ENCODE measurements at places on chromosomes 12 and 14.

GRCh38 chr12:127295630-127296029 lies 971.3 kb upstream of the TMEM132C start:
- no peak for DNase-seq

DNA sequence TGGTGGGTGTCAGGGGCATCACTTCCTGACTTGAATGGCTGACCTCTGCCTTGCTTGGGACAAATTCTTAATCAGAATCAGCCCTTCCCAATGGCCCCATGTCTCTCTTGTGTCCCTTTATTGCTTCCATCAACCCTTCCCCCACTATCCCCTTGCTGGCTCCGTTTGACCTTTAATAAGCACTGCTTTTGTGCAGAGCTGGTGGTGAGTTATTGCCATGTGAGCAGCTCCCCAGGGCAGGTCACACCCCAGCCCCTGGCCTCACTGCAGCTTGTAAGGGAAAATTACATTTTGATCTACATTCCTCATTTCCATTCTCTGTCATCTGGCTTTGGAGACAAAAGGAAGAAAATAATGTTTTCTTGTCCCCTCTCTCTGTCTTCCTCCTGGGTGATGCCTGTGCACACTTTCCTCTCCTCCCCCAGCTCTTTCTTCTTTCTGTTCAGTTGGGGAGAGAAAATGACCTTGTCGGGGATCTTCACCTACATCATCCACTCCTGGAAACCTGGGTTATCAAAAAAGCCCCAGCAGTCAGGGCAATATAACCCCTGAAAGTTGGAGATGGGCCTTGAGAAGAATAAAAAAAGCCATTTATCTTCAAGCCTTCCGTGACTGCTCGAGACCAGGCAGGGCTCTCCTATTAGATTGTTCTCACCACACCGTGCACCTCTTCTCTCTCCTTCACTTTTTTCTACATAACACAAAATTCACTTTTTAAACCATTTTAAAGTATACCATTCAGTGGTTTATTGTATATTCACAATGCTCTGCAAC lies 100.4 kb upstream of the SRRM4 start:
- DNase-seq = no peak

GRCh38 chr12:52645120-52645761 lies 6.8 kb downstream of the KRT2 start:
- DNase-seq = no peak

- DNase-seq = no peak
These were observed 453.9 kb downstream of the ADAMTS20 start for GRCh38 chr12:43098071-43098470.

GRCh38 chr14:96582411-96582961 lies 80.3 kb downstream of the PAPOLA start:
- DNase-seq = no peak

DNA sequence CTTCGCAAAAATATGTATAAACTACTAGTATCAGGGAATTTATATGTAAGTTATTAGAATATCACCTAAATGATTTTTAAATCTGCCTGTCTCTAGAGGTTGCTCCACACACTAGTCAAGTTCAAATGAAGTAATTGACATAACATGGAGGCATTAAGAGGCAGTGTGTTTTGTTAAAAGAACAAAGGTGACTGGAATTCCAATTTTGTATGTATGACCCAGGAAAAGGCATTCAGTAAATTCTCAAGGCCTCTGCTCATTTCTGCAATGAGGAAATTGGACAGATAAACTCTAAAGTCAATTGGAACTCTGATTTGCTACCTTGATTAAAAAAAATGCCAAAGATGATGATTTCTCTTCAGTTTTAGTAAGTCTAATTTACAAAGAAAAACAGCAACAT lies 117.1 kb downstream of the NAV3 start:
- DNase-seq = no peak

DNA sequence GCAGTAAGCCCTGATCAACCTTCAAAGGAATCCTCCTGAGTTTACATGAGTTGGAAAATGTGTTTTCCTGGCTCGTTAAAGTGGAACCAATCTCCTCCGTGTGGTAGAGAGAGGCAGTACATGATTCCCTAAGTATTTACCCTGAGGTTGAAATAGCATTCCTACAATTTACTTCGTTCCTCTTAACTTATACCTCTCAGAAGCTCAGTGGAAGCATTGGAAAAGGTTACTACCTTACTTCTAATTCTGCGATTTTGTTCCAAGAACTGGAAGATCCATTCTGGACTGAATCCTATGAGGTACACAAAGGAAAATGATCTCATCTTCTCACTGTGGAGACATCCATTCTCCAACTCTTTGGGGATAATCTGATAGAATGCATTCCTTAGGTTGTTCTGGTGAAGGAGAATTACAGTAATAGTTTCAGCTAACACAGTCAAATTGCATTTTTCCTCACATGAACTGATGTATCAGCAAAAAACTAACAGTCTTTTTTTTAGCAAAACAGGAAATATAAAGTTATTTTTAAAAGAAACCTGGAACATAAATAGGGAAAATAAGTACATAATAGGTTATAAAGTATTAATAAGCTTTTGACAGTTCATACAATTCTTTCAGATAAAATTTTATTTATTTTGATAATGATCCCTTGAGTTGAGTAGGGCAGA lies 475.6 kb downstream of the PDZRN4 start:
- no peak for DNase-seq

DNA sequence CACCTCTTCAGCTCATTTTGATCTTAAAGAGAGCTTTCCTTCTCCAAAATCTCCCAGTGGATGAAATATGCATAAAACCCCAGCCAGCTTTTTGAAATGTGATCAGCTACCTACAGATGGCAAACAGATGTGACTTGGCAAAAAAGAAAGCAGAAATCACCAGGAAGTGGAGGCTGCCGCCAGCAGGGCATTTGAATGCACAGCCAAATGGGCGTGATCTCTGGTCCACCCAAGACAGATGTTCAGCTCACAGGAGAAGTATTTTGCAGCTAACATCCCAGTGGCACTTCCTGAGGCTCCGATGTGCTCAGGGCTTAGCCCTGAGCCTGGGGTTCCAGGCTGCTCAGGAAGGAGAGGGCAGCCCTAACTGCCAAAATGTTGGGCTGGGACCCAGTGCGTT lies 78.3 kb downstream of the LGMN start:
- DNase-seq = no peak

Measured in substantia nigra (tissue), 51 donors.